GM12878 (cell line): ENCODE measurements at places on chromosomes 12 and 14. TPM values are rescaled to one million over a fixed set of nuclear protein-coding genes. Genes with fewer than 3 reads are reported as not detected.
A peak's percentile ranks its signal among the peaks of the same experiment; 100 is the strongest.

GRCh38 chr12:116672842-116673516 is 64.9 kb downstream of the SPRING1 start:
- DNase-seq, result peak; percentile 63
- no peaks in the 10 kb centered on the region for H3K27me3 ChIP-seq
- peak overlapping the region; percentile 51 for H3K27ac ChIP-seq
- H3K4me3 ChIP-seq, result peak overlapping the region; percentile 62; the same call in 1 of the 2 replicates

DNA sequence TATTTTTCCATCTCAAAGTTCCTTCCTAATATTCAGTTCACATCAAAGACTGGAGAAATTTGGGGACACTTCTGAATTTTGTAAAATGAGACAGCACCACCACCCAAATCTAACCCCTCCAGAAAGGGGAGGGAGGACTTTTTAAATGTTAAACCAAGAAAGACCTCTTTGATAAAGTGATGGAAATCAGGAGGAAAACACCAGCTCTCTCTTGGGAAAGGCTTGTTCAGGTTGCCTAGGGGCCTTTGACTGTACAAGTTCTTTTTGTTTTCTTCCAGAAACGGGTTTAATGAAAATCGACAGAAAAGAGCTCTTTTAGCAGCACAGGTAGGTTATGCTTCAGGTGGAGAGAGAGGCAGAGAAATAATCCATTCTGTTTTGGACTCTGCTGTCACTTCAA is 112.3 kb downstream of the OTOGL start:
- no peaks in the 10 kb centered on the region for H3K4me1 ChIP-seq
- H3K27ac ChIP-seq, result no peak overlapping the region
- DNase-seq, result no peak
- peaks cover 2% of the 10 kb centered on the region for H3K27me3 ChIP-seq
- no peaks in the 10 kb centered on the region for H3K36me3 ChIP-seq

- H3K4me3 ChIP-seq, result no peak overlapping the region
- no peak for DNase-seq
- peaks cover 18% of the 10 kb centered on the region for H3K4me1 ChIP-seq
- H3K36me3 ChIP-seq, result no peaks in the 10 kb centered on the region
- no peak overlapping the region for H3K27ac ChIP-seq
- H3K27me3 ChIP-seq, result no peaks in the 10 kb centered on the region; the same call in 1 of the 2 replicates
Measured at GRCh38 chr12:132429602-132429945, 60.4 kb upstream of the FBRSL1 start.

DNA sequence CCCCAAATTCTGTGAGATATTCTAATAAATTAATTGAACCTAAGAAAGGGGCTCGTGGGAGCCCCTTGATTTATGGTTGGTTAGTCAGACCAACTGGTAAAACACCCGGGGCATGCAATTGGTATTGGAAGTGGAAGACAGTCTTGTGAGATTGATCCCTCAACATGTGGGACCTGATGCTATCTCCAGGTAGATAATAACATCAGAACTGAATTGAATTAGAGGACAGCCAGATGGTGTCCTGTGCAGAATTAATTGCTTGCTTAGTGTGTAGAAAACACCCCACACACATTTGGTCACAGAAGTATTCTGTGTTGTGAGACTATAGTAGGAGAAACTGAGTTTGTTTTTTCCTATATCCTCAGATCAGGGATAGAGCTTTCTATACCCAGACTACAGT is 22.0 kb downstream of the PYROXD1 start:
- no peak for DNase-seq
- no peaks in the 10 kb centered on the region for H3K4me1 ChIP-seq
- H3K27me3 ChIP-seq, result no peaks in the 10 kb centered on the region
- H3K4me3 ChIP-seq, result no peak overlapping the region
- H3K36me3 ChIP-seq, result peaks cover 21% of the 10 kb centered on the region

DNA sequence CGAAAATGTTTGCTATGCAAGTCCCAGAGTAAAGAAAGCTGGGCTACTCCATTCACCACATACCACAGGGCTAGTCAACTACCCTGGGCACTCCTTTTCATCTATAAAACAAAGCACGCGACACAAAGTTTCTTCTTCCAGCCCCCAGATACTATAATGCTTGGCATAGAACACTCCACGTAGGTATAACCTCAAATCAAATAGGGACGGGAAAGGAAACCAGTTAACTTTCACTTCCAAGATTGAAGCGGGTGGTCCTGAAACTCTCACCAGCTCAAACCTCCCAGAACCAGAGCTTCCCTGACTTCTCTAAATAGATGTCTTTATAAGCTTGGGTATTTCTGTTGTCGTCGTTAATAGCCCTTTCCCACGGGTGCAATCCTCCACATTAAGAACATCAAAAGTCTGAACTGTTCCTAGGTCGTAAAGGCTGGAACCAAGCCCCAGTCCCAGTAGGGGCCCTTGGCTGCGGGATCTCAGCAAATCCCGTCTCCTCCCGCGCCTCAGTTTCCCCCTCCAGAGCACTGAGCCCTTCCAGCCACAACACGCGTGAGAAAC is 647 bp downstream of the LGMN start:
- peak overlapping the region; percentile 45 for H3K27ac ChIP-seq
- H3K27me3 ChIP-seq, result no peaks in the 10 kb centered on the region
- peaks cover 31% of the 10 kb centered on the region for H3K4me1 ChIP-seq
- H3K36me3 ChIP-seq, result no peaks in the 10 kb centered on the region

DNA sequence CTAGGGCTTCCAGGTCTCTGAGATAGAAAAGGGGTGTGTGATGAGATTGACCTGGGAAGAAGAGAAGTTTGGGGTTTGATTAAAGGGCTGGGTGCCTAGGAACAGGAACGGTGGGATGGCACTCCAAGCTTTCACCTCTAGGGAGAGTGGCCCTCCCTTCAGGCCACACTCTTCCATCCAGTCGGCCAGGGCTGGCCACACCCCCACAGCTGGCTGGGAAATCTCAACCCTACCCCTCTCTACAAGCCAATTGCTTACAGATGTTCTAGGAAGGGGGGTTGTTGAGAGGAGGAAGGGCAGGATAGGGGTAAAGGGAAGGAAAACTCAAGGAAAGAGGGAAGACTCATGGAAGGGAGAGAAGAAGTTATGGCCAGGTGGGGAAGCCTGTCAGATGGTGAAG is 6.6 kb upstream of the ITGA5 start:
- H3K27ac ChIP-seq, result no peak overlapping the region
- DNase-seq, result no peak
- H3K36me3 ChIP-seq, result no peaks in the 10 kb centered on the region
- peaks cover 11% of the 10 kb centered on the region; the same call in 1 of the 2 replicates for H3K27me3 ChIP-seq
- H3K4me3 ChIP-seq, result no peak overlapping the region

DNA sequence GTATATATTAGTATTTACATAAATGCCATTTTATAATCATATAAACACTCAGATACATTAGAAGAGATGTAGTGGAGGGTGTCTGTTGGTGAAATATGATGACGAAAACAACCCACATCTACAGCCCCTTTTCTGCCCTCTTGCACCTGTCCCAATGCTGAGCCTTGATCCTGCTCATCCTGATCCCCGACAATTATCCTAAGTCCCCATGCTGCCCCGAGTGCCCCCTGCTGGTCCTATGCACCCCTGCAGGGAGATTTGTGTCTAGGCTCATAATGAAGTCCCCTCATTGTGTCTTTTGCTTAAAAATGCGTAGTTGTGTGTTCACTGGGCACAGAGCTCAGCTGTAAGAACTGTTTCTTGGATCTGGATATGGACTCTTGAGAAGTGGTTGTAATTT is 554.5 kb downstream of the TMEM121 start:
- H3K4me3 ChIP-seq, result no peak overlapping the region
- no peak for DNase-seq
- H3K36me3 ChIP-seq, result no peaks in the 10 kb centered on the region

DNA sequence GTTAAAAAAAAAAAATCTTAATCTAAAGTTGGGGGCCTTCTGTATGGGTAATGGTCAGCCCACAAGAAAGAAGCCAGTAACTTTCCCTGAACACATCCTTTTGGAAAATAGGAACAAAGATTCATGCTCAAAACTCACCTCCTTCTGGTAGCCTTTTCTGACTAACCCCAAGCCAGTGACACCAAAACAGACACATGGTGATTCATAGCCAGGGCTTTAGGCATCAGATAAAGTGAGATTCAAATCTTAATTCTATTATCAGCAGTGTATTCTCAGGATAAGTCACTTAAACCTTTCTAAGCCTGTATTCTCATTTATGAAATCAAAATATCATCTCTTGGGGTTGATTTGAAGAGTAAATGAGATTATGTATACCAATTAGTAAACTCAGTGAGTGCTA is 4.9 kb downstream of the ATP5MC2 start:
- H3K4me3 ChIP-seq, result no peak overlapping the region
- H3K36me3 ChIP-seq, result peaks cover 6% of the 10 kb centered on the region
- no peaks in the 10 kb centered on the region for H3K4me1 ChIP-seq
- no peaks in the 10 kb centered on the region for H3K27me3 ChIP-seq

The KLRK1 gene
- polyA plus RNA-seq, result 0.19 and 0.28 TPM in 2 replicates

The PTCSC3 gene
- not detected in 2 replicates for polyA plus RNA-seq

The P2RX2 gene
- polyA plus RNA-seq, result not detected in 2 replicates

The WASHC3 gene
- polyA plus RNA-seq, result 78.9 and 82.6 TPM in 2 replicates

The KRT78 gene
- polyA plus RNA-seq, result not detected in 2 replicates

The TAS2R31 gene
- polyA plus RNA-seq, result 0.31 and 0.68 TPM in 2 replicates
